ENCODE measurements at places on chromosomes 2 and 18.

- H3K27me3 ChIP-seq: peaks cover 55% of the 10 kb centered on the region
- DNase-seq: no peak
- H3K36me3 ChIP-seq: no peaks in the 10 kb centered on the region
- no peaks in the 10 kb centered on the region for H3K4me1 ChIP-seq
Measured at GRCh38 chr2:104863468-104864279, 9.8 kb downstream of the POU3F3 start.

DNA sequence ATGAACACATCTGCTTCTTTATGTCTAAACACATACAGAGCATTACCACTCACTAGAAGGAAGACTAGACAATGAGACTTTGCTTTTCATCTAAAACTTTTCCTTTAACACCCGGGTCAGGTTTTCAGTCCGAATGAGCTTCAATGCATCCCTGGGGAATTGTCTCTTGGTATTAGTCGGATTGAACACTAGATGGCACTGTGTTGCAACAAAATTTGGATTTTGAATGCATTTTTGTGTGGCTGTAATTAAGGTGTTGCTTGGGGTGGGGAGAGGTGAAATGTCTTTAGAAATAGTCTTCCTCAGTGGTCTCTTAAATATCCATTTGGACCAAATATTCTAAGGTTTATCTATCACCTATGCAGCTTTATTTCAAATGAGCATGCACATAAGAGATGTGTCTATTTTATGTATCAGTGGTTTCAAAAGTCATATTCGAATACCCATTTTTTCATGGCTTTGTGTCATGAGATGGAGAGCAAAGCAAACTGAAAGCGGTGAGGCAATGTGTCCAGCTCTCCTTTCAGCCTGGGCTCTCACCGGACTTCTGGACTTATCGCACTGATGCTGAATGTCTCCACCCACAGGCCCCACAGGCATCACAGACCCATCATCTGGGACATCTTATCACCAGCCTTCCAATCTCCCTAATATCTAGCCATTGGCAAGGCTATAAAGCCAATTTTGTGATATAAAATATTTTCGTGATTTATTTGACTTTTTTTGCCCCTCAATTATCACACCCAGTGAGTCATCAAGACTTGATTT, 510.3 kb downstream of the RNF144A start:
- DNase-seq: peak; percentile 10
- H3K27ac ChIP-seq: no peak overlapping the region
- no peak overlapping the region for H3K4me3 ChIP-seq
- no peaks in the 10 kb centered on the region for H3K36me3 ChIP-seq
- no peaks in the 10 kb centered on the region for H3K27me3 ChIP-seq
- peaks cover 7% of the 10 kb centered on the region for H3K4me1 ChIP-seq

DNA sequence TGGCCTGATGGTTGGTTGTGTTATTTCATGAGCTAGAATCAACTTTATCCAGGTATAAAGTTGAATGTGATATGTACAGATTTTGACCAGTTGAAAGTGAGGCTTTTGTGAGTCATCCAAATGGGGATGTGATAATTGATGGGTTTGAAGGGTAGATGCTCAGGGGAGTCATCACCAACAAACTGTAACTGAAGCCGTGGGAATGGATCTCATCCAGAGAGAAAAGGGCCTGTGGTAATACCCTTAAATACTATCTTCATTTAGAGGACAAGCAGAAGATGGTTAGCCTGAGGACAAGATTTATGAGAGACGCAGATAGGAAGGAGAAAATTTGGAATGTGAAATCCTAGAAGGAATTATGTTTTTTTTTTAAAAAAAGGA, 90.5 kb upstream of the MYO3B start:
- no peaks in the 10 kb centered on the region for H3K27me3 ChIP-seq
- no peak for DNase-seq
- H3K36me3 ChIP-seq: no peaks in the 10 kb centered on the region
- H3K4me1 ChIP-seq: no peaks in the 10 kb centered on the region

DNA sequence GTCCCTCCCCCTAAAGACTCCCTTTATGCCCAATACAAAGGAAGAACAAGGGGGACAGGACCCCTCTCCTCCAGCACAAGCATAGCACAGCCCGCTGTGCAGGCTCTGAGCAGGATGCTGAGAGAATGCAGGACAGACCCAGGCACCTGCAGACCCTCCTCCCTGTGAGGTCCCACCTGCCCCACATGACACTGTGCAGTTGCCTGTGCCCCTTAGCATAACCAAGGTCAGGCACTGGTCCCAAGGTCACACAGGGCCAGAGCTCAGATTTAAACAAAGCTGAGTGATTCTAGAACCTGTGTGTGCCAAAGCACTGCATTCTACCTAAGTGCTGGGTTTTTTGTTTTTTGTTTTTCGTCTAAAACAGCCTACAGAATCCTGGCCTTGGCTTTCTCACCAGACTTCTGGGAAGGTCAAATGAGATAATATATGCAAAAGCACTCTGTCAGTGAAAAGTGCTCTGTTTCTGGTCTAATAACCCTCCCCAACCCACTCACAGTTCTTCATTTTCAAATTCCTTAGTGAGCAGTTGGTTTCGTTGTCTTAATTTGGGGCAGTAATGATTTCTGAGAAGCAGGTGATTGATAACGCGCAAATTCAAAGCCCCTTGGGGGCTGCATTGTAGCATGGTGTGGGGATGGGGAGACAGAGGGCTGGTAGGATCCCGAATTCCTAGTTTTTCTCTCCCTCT, 125.7 kb downstream of the KCTD1 start:
- no peak overlapping the region for H3K27ac ChIP-seq
- H3K27me3 ChIP-seq: no peaks in the 10 kb centered on the region
- no peaks in the 10 kb centered on the region for H3K36me3 ChIP-seq
- H3K4me3 ChIP-seq: no peak overlapping the region

GRCh38 chr2:207110310-207110709, 55.4 kb downstream of the KLF7 start:
- H3K27me3 ChIP-seq: no peaks in the 10 kb centered on the region
- H3K4me3 ChIP-seq: no peak overlapping the region
- DNase-seq: no peak
- H3K36me3 ChIP-seq: no peaks in the 10 kb centered on the region

DNA sequence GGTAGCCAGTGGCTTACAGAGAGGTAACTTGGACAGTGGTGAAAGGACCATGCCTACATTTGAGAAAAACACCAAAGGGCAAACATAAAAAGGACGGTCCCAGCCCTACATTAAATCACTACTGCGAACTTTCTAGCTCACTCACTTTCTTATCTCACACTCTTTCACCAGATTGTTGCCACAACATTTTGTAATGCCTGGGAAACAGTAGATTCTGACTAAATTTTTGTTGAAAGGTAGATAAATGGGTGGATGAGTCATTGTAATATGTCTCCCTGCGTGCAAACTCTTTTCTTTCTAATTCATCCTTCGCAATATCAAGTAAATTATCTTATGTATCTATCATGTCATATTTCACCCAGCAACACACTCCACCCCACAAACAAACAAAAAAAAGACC, 192.2 kb downstream of the IRS1 start:
- no peak for DNase-seq
- no peak overlapping the region for H3K27ac ChIP-seq
- H3K4me3 ChIP-seq: no peak overlapping the region
- H3K4me1 ChIP-seq: no peaks in the 10 kb centered on the region

DNA sequence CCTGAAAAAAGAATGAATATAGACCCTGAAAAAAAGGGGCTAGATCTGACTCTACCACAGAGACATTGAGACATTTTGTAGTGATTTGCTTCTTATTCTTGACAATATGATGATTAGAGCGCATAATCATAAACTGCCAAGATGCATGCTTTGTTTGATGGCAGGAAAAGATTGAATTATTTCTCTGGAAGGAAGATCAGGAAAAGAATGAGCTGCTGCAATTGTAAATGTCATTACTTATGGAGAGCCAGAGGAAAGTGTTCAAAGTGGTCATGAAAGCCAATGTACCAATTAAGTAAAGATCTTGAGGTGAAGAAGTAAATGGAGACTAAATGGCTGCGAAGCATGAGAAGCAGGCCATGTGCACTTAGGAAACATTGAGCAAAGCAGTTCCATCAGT, 126.4 kb upstream of the NXPH2 start:
- H3K36me3 ChIP-seq: no peaks in the 10 kb centered on the region
- no peak overlapping the region for H3K27ac ChIP-seq
- no peak overlapping the region for H3K4me3 ChIP-seq
- H3K27me3 ChIP-seq: no peaks in the 10 kb centered on the region
- H3K4me1 ChIP-seq: no peaks in the 10 kb centered on the region

GRCh38 chr2:31736695-31737454, 156.1 kb upstream of the SRD5A2 start:
- no peaks in the 10 kb centered on the region for H3K36me3 ChIP-seq
- DNase-seq: no peak
- no peak overlapping the region for H3K4me3 ChIP-seq
- H3K27me3 ChIP-seq: no peaks in the 10 kb centered on the region

DNA sequence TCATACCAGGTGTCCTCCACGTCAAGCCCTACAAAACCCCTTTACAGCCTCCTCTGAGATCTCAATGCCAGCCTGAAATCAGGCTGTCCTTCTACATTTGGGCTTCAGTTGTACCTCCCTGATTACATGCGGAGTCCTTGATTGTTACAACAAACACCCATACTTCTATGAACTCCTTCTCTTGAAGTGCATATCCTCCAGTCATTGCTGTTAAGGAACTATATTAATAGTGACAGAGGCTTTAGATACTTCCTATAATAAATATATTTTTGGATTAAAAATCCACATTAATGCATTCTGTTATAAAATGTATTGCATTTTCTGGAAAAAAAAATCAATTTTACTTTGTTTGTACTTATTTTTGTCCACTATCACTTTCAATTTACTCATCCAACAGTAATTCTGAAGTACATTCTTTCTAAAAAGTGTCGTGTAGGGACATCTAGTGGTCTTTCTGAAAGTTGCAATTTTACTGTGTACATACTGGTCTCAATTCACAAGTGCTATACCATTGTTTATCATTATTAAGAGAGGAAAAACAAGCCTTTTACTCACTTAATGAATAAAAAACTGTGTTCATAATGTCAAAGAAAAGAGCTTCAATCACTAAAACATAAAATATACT, 316.4 kb downstream of the DSEL start:
- H3K36me3 ChIP-seq: no peaks in the 10 kb centered on the region
- no peak for DNase-seq
- no peak overlapping the region for H3K4me3 ChIP-seq

- H3K36me3 ChIP-seq: no peaks in the 10 kb centered on the region
- no peaks in the 10 kb centered on the region for H3K27me3 ChIP-seq
- no peak overlapping the region for H3K27ac ChIP-seq
- no peaks in the 10 kb centered on the region for H3K4me1 ChIP-seq
- H3K4me3 ChIP-seq: no peak overlapping the region
Measured at GRCh38 chr18:56257205-56257604, 381.2 kb downstream of the TXNL1 start.

DNA sequence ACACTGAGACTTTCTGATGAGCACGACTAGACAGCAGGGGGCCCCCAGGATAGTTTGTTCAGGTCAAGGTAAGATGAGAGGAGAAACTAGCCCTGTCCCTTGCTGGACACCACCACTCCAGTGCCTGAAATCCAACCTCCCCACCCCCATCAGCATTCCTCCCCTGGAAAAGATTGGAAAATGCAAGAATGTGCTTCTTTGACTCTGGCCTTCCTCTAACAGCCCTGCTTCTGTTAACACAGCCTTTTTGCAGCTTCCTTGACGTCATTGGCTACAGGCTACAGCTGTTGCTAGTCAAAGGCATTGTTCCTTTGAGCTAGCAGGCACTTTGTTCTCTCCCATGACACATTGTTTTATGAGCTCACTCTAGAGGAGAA, 20.1 kb upstream of the LTBP1 start:
- DNase-seq: no peak
- no peaks in the 10 kb centered on the region for H3K27me3 ChIP-seq
- no peak overlapping the region for H3K27ac ChIP-seq
- no peaks in the 10 kb centered on the region for H3K36me3 ChIP-seq
- no peaks in the 10 kb centered on the region for H3K4me1 ChIP-seq

- H3K36me3 ChIP-seq: no peaks in the 10 kb centered on the region
- no peak overlapping the region for H3K27ac ChIP-seq
- no peaks in the 10 kb centered on the region for H3K4me1 ChIP-seq
- DNase-seq: no peak
Measured at GRCh38 chr2:181812106-181812743, 79.3 kb upstream of the ITPRID2 start.

GRCh38 chr2:37350034-37350433, 5.6 kb downstream of the QPCT start:
- H3K4me3 ChIP-seq: no peak overlapping the region
- DNase-seq: no peak
- H3K4me1 ChIP-seq: peaks cover 5% of the 10 kb centered on the region
- no peak overlapping the region for H3K27ac ChIP-seq
- no peaks in the 10 kb centered on the region for H3K36me3 ChIP-seq

DNA sequence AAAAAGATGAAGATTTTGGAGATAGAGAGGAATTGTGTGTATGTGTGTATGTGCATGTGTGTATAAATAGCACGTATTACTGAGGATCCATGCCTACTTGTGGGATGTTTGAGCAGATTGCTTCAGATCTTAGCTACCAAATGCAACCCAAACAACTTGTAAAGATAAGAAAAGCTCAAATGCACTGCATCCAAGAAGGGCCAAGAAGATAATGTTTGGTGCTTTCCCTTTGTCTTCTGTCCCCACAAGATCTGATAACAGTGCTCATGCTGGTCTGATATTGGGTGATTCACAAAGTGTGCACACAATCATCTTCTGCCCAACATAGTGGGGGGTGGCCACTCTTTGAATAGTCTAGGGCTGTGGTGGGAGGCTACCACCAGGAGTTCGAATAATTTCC, 284.8 kb upstream of the CYRIA start:
- no peak for DNase-seq
- H3K4me3 ChIP-seq: no peak overlapping the region
- H3K4me1 ChIP-seq: no peaks in the 10 kb centered on the region

- H3K4me3 ChIP-seq: no peak overlapping the region
- H3K4me1 ChIP-seq: no peaks in the 10 kb centered on the region
- no peaks in the 10 kb centered on the region for H3K27me3 ChIP-seq
- H3K27ac ChIP-seq: no peak overlapping the region
Measured at GRCh38 chr2:209565896-209566582, 142.2 kb downstream of the MAP2 start.

- no peak overlapping the region for H3K27ac ChIP-seq
- H3K27me3 ChIP-seq: no peaks in the 10 kb centered on the region
- H3K4me3 ChIP-seq: no peak overlapping the region
Measured at GRCh38 chr2:30208453-30208852, 22.9 kb upstream of the LBH start.
